ENCODE measurements at places on chromosomes 6 and 20.

GRCh38 chr20:15542655-15543054, 1030.6 kb downstream of the KIF16B start:
- DNase-seq = no peak

GRCh38 chr6:24273096-24273870, 84.6 kb downstream of the DCDC2 start:
- DNase-seq = no peak

DNA sequence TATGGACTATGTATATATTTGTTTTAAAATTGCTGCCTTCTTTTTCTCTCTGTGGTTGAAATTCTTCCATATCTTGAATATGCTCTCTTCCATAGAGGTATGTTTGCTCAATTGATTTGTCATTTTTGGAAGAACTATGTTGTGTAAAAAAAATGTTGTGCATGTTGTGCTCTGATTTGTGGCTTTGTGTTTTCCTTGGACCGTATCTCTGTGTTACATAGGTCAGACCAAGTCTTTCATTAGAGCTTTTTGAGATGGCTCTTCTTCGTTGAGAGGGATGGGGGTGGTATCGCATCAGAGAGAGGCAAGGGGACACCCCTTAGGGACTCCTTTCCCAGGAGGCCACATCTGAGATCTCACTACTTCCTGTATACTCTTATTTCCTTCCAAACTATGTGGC, 43.8 kb downstream of the TMEM244 start:
- DNase-seq = no peak

GRCh38 chr6:123901436-123901835, 97.8 kb downstream of the NKAIN2 start:
- no peak for DNase-seq

GRCh38 chr20:59328071-59328470, 27.7 kb downstream of the EDN3 start:
- no peak for DNase-seq

GRCh38 chr6:160013987-160014868, 45.3 kb downstream of the IGF2R start:
- no peak for DNase-seq

GRCh38 chr6:157454762-157455714, 74.0 kb downstream of the ZDHHC14 start:
- no peak for DNase-seq

GRCh38 chr6:28282926-28283325, 1.6 kb downstream of the PGBD1 start:
- DNase-seq = no peak

GRCh38 chr6:18122128-18123093, at the start of gene NHLRC1:
TSS of gene NHLRC1 (minus strand) at chr6:18122677. CDS start at chr6:18122606, 71 bp downstream.
- DNase-seq = peak; percentile 86

DNA sequence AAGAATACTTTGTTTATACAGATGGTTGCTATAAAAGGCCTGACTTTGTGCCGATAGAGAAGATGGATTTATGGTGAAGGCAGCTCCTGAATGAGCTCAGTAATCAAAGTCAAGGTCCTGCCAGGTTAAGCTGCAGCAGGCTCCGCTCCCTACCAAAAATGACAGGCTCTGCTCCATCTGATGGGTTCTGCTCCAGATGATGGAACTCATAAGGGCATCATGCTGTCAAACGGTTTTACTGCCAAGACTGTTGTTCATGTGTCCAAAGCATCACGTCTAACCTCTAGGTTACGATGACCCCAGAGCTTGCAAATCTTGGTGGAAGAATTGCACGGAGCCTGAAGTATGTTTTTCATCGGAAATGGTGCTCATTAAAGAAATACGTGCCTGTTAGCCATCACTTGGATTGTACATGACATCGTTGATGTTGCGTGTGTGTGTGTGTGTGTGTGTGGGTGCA, 19.2 kb upstream of the PTGIS start:
- no peak for DNase-seq

DNA sequence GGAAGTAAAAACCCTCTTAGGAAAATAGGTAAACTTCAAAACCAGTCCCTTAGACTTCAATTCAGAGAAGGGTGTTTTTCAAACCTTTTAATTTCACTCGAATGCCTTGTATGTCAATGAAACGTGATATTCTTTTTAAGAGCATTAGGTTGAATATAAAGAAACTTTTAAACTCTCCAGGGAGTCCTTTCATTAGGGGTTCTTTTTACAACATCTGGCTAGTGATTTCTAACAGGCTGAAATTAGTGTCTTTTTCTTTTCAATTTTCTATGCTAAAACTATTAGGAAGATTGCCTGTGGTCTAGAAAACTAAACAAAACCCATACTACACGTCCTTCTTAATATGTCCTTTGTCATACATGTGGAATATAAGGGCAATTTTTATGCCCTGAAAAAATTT, 569.7 kb upstream of the CITED2 start:
- DNase-seq = no peak

GRCh38 chr20:47886454-47887041, 101.3 kb upstream of the SULF2 start:
- DNase-seq = no peak

DNA sequence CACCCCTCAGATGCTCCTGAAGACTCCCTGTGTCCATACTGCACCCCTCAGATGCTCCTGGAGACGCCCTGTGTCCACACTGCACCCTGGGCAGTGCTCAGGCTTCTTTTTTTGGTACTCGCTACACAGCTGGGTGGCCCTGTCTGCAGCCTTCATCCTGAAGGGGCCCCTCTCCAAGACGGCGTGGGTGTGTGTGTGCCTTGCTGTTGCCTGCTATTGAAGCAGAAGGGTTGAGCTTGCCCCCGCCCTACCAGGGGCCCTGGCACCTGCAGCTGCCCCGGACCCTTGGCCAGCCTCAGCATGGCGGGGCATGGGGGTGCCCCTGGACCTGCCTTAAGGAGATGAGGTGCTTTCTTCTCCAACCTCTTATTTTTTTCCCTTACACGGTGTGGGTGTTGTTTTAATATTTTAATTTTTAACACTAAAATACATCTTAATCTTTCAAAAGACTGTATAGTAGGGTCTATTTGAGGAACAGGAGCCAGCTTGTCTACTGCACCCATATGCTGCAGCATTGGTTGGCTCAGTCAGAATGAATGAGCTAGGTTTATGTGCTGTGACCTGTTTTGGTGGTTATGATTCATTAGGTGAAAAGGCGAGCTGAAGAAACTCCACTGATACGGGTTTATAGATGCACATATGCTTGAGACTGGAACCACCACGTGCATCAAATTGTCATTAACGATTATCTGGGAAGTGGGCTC, 135.9 kb downstream of the AGPAT4 start:
- DNase-seq = no peak

DNA sequence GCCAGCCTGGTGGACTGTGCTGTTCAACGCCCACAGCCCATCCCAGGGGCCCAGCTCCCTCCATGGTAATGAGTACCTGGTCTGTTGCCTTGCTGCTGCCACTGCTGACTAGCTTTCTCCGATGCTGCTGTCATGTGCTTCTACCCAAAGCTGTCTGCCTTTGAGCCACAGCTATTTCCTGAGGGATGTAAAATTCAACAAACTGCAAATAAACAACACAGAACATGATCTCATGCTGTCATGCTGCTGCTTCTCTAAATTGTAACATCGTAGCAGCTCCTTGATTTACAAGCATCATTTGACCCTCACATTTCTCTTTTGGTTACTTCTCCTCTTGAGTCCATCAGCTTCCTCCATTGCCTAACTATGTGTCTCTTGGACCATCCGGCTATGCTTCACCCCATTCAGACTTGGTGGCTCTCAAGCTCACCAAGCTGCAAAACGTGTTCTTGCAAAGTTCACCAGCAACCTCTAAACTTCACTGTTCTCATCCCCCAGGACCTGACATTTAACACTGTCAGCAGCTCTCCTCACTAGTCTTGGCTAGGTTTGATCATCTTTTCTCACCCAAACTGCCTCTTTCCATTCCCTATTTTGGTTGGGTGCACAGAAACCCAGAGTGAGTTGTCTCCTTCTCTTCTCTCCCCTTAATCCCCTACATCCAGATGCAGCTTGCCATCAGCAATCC, 54.6 kb downstream of the FYN start:
- DNase-seq = no peak

GRCh38 chr6:125421836-125422235, 120.1 kb upstream of the HDDC2 start:
- DNase-seq = no peak

DNA sequence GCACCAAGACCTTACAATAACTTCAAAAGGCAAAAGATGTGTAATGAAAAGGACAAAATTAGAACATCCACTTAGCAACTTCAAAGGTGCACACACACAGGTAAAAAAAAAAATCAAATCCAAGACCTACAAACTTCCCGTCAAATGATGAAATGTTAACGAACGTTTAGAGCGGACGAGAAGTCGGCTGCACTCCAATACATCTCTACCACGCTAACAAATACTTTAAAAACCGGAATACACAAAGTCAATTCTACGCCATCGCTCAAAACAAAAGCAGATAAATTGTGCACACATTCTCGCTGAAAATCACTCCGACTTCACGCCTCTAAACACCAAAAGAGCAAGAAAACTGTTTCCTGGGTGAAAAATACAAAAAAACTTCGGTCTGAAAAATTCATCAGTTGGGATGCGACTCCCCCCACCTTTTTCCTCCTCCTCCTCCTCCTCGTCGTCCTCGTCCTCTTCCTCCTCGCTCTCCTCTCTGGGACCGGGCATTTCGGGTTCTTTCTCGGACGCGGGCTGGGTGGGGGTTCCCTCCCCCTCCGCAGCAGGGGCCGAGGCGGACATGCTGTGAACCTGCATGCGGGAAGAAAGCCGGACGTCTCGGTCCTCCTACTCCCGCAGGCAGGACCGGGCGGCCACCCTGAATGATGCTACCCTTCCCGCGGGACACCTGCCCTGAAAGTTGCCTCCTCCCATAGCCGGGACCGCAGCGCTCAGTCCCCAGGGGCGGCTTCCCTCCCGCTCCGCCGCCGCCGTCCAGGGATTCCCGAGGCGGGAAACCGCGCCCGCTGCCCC, 712 bp downstream of the DEK start:
- DNase-seq = peak; percentile 17

DNA sequence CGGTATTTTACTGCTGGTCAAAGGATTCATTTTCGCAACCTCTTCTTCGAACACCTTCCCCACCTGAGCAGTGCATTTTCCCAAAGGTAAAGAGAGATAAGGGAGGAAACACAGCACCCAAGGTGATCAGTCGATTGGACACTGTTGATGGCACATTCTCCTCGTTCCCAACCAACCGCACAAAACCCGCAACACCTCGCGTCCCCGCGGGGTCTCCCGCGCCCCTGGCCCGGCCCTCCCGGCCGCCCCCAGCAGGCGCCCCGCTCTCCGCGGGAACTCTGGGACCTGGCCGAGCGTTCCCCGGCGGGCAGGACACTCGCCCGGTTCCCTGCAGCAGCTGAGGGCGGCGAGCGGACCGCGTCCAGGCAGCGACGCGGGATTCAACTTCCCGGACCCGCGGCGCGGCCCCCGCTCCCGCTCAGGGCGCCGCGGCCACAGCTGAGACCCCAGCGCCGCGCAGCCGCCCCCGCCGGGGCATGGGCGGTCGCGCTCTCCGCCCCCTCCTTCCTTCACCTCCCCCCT, 506 bp downstream of the RGS17 start:
- DNase-seq = peak; percentile 32

- DNase-seq = no peak
Observed at GRCh38 chr6:125816828-125817280, 26.1 kb downstream of the NCOA7 start.

DNA sequence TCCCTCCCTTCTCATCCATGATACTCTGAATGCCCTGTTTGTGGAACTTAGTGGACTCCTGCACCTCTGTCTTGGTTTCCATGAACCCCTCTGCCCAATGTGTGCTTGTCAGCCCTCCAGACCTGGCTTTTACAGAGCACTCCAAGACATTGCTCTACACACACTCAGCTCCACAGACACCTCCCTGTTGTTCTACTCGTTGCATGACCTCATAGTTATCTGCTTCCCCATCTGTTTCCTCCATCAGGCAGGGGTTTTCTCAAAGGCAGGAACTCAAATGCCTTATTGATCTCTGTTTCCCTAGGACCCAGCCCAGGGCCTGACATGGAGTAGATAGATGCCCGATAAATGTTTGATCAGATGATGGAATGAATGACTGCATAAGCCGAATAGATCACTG, 13.3 kb downstream of the PLCG1 start:
- no peak for DNase-seq

- no peak for DNase-seq
Observed at GRCh38 chr20:1576641-1577040, 19.1 kb upstream of the SIRPD start.

DNA sequence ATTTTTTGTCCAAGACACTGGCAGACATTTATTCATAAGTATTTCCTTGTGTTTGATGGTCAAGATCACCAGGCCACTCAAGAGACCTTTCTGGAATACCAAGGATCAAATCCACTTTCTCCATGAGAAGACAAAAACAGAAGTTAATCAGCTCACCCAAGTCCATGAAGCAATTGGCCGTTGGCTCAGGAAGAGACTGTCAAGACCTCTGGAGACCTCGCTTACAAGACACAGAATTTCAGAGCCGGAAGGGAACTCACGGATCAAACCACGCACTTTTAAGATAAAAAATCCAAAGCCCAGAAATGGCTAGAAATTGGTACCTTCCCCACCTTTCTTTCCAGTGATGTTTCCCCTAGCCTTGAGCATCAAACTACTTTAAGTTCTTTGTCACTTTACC, 3.3 kb downstream of the TRERF1 start:
- DNase-seq = no peak

DNA sequence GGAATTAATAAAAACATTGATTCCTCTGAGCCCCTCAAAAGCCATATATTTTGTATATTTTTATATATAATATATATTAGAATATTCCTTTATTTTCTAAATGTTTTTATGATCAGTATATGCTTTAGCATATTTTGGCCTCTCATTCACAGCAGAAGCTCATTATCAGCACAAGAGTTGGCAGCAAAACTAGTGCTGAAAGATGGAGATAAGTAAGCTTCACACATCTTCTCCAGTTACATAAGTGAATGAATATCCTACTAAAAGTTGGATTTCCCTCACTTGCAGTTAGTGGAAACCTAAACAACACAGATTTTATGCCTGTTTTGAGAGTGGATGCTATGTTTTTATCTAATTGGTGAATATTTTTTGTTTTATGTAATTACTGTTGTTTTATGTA, 1303.8 kb upstream of the ADGRB3 start:
- DNase-seq = no peak

DNA sequence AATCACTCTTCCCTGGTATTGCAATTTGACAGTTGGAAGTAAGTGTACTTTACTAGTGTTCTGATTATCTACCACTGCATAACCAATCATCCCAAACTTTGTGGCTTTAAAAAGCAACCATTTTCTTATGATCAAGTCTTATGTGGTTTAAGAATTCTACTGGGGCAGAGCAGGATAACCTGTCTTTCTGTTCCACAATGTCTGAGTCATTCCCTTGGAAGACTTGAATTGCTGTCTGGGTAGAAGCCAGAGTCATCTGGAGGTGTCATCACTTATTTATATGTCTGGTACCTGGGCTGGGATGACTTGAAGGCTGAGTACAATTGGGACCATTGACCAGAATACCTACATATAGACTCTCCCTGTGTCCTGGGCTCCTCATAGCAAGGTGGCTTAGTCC, 644.3 kb downstream of the HDGFL1 start:
- DNase-seq = no peak

DNA sequence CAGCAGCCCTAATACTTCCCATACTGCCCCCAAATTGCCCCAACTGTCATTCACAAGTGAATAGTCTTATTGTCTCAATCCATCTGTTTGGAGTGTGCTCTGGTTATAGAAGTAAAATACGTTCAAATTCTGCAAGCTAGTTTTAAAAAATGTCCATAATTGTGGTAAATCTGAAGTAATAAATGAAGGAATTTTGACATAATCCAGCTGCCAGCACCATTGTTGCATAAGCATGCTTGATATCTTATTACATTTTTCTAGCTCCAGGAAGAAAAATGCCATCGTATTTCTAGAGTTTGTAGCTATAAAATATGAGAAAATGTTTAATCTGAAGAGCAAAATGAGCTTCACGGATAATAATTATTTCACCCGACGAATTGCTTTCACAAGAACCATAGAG, 664.7 kb downstream of the RFPL4B start:
- DNase-seq = no peak
